ENCODE measurements at places on chromosomes 2 and 18.

- no peak for DNase-seq
Observed at GRCh38 chr2:218953366-218953954, 6.0 kb upstream of the CDK5R2 start.

GRCh38 chr2:128645631-128646030 is 327.0 kb upstream of the HS6ST1 start:
- DNase-seq, result no peak

GRCh38 chr18:36299015-36299414 is 1.5 kb downstream of the FHOD3 start:
- no peak for DNase-seq

GRCh38 chr2:141392517-141393213 is 738.2 kb downstream of the LRP1B start:
- DNase-seq, result no peak

DNA sequence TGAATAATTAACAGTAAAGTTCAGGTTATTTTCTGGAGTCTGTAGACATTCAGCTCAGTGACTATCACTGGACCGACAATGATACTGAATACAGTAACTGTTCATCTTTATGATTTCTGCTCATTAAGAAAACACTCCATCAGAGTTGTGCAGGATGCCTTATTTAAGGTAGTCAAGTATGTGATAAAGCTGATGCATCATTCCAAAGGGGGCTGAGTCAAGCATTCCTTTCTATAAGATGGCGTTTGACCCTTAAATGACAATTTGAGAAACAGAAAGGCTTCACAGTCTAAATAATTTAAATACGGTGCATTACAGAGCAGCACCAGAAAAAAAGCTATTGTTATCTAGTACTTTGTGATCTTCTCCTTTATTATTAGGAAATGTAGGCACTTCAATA is 131.1 kb downstream of the CDH2 start:
- no peak for DNase-seq

DNA sequence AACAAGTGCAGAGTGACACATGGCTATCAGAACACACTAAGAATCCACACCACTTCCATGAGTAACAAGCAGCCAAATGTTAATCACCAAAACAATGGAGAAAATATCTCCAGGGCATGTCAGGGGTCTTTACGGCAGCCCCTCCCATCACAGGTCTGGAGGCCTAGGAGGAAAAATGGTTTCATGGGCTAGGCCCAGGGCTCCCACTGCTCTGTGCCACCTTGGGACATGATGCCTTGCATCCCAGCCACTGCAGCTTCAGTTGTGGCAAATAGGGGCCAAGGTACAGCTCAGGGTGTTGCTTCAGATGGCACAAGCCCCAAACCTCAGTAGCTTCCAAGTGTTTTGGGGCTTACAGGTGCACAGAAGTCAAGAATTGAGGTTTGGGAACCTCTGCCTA is 66.6 kb downstream of the NEURL3 start:
- DNase-seq, result no peak

DNA sequence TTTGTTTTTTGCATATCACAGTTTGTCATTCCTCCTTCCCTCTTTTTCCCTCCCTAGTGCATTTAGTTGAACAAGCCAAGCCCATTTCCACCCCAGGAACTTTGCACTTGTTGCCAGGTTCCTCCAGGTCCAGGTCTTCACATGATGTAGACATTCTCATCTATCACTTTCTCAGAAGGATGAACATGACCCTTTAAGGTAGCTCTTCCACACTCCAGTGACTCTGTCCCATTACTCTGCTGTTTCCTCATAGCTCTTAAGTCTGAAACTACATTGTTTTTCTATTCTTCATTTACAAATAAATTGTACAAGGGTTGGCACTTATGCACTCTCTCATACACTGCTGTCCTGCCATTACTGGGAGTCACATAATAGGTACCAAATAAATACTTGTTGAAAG is 6.1 kb downstream of the KYNU start:
- no peak for DNase-seq

- DNase-seq, result no peak
Observed at GRCh38 chr2:195495966-195496365, 161.1 kb upstream of the SLC39A10 start.

GRCh38 chr2:189163889-189164288 is 15.7 kb downstream of the COL5A2 start:
- DNase-seq, result no peak

DNA sequence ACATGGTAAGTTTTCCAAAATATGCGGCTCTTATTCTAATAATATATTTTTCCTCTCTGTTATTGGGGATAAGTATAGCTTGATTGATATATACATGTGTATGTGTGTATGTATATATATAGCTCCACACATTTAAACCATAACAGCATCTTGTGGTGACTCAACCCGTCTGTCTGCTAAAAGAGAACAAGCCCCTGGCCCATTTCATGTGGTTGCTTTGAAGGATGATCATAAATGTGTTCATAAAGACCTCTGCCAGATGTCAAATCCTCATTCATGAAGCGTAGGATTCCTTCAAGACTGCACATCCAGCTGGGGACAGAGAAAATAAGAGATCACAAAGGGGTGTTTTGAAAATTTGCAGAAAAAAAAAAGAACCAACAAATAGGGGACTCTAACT is 79.3 kb downstream of the RHOB start:
- no peak for DNase-seq

DNA sequence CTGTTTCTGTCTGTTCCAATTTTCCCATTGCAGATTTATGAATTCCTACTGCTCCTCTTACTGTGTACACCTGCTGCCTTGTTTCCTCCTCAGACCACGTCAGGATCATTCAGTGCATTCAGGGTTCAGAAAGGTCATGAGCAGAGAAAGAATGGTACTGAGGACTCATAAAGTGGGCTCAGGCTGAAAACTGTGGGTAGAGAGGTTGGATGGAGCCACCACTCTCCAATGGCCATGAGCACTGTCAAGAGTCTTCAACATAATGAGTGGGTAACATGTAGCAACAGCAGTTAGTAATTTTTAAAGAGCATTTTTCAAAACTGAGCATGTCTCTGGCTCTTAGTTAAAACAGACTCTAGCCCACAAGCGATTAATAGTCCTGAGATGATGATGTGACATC is 138.2 kb downstream of the ZEB2 start:
- DNase-seq, result no peak

DNA sequence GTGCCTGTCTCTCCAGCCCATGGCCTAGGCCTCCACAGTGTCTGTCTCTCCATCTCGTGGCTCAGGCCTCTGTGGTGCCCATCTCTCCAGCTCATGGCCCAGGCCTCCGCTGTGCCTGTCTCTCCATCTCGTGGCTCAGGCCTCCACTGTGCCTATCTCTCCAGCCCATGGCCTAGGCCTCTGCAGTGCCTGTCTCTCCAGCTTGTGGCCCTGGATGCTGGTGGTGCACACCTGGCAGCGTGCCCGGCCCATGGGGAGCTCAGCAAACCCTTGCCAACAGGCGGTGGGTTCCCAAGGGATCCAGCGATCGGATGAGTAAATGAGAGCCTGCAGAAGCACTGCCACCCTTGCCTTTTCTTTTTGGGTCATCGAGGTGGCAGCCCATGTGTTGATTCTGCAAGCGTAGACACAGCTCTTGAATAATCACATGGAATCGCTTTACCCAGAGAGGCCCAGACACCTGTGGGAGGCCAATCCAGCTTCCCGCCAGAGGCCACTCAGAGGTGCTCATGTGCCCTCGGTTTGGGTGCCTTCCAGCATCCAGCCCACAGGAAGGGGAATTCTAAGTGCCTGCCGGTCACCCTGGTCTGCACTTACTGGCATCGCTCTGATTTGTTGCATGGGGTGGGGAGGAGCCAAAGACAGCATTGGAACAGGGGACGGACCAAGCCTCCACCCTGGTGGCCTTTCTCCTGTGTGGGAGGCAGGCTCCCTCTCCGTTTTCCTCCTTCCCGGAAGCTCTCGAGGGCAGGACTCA is 101.8 kb upstream of the HDAC4 start:
- DNase-seq, result no peak

DNA sequence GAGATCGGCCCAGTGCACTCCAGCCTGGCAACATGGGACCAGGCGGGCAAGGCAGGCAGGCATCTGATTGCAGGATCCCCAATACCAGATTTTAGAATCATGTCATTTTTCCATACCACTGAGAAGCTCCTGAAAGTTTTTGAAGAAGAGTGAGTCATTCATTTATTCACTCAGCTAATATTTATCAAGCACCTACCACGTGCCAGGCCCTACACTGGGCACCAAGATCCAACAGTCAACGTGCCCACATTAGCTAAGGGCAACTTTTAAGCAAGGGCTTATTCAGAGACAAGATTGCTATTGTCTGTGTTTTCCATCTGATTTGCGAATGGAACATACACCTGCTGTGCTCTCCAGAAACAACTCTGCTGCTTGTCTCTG is 126.8 kb upstream of the LGALSL start:
- DNase-seq, result no peak

DNA sequence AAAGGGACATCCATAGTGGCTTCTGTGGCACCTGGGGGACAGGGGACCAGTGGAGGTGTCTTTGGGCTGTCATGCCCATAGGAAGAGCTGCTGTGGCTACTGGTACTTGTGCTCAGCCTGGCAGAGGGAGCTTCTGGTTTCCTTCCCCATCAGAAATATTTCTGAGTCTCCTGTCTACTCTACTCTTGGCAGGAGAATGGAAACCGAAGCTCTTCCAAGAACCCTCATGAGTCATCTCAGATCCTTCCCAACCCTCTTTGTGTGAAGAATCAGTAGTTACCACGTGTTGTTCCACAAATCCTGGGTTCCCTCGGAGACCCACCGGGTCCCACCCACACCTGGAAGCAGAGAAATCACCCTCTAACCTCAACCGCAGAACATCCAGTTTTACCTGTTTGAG is 234.9 kb downstream of the FHOD3 start:
- no peak for DNase-seq

GRCh38 chr2:146604521-146604920 is 1240.3 kb upstream of the ACVR2A start:
- DNase-seq, result no peak

- DNase-seq, result no peak
Observed at GRCh38 chr18:74229891-74230290, 61.9 kb downstream of the CYB5A start.

DNA sequence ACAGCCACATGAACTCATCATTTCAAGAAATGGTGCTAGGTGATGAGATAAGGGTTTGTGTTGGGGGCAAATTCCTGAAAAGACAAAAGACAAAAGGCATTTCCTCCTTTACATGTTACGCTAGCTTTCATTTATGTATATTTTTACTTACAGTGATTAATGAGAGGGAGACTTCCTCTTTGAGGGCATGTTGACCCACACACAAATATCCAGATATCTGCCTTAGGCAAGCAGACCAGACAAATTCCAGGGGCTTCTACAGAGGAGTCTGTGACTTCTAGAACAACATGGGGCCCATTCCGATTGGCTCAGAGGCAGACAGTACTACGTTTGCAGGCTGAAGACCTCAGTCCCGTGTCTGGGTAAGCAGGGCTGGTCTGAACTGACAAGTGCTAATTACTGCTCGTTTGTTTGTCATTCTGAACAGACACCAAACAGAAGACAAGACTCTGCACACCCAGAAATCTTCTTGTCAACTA is 74.8 kb upstream of the ST6GAL2 start:
- no peak for DNase-seq

GRCh38 chr2:216985658-216986141 is 125.8 kb upstream of the TNP1 start:
- DNase-seq, result no peak

- peak; percentile 45 for DNase-seq
Observed at GRCh38 chr2:234257859-234258561, 207.5 kb downstream of the SPP2 start.
